ENCODE measurements at places on chromosomes 11 and 22. TPM values are rescaled to one million over a fixed set of nuclear protein-coding genes. Genes with fewer than 3 reads are reported as not detected.
A peak's percentile ranks its signal among the peaks of the same experiment; 100 is the strongest.

GRCh38 chr22:30662040-30662439, 5.6 kb downstream of the DUSP18 start:
- peak; percentile 19 for DNase-seq

DNA sequence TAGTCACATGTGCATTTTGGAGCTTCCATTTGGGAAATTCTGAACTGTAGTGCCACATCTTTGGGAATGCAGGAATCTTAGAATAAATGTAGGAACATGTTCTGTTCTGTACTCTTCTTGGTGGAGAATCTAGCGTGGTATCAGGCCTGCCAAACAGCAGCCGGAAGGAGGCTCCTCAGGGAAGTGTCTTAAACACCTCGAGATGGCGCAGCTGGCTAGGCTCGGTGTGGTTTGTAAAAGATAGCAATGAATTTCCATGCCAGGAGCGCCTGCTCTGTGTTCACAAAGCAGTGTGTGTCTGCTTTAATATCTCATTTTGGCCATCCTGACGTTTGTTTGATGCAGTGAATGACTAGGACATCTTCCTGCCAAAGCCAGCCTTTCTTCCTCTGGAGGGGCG, 145.1 kb downstream of the ATXN10 start:
- no peak for DNase-seq

The FOSL1 gene
- total RNA-seq, result 0.20 TPM

GRCh38 chr11:119699227-119699626, 29.8 kb downstream of the NECTIN1 start:
- no peak for DNase-seq

The OR8D4 gene
- 0.06 TPM for total RNA-seq

The ROBO4 gene
- 14.3 TPM for total RNA-seq

DNA sequence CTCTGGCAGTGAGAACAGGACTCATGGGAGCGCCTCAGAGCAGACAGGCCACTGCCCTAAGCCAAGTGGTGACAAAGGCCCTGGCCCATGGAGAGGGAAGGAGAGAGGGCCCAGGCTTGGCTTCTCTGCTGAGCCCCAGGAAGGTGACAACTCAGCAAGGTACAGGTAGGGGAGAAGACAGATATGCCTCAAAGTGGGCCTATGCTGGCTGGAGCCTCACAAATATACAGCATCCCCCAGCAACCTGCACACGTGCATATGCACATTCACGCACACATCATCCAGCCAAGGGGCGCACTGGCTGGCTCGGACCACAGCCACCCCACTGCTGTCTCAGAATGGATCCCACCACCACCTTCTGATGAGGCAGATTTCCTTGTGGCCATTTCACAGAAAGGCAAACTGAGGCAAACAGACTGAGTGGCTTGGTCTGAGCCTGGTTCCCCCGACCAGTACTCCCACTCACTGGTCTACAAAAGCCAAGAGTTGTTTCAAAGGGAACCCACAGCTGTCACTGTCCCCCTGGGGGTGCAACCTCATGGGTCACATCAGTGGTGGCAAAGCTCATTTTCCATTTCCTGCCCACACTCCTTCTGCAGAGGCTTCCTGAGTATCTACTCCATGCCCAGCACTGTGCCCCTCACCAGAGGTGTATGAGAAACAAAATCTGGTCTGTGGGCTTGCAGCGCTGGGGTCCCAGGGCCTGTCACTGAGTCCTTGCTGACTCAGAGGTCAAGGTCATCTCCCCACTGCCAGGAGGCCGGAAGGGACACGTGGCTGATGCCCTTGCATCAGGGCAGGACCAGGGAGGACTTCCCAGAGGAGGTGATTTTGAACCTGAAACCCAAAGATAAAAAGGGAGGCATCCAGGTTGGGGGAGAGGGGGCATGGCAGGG, 67.3 kb upstream of the PRR5 start:
- no peak for DNase-seq

DNA sequence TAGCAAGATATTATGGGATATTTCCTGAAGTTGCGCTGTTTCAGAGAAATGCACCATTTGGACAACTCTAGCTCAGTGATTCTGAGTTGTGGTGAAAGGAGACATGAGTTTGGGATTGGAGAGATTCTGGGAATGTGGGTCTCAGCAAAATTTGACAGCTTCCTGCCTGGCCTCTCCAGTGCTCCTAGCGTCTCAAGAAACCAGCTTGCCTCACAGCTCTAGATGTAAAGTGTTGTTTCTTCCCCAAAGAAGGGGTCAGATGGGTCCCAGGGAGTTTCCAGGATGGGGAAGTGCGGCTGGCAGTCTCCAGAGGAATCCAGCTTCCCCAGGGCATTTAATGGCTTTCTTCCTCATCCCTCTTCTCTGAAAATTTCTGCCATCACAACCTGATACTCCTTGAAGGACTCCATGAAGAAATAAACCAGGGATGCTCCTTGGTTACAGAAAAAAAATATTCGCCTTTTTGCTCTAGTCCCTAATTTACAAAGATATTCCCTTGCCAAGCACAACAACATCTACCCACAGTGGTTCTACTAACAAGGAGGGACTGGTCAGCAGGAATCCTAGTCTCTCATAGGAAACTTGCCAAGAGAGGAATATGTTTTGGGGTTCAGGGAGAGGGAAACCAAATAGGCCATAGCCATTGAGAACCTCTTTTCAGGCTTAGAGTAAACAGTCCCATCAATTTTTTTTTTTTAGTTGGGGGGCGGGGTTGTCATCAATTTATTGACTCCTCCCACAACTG, 185.4 kb upstream of the E2F8 start:
- DNase-seq, result no peak

The MDK gene
- 423 TPM for total RNA-seq

- DNase-seq, result peak; percentile 20
Observed at GRCh38 chr11:75077316-75077715, 19.4 kb downstream of the OR2AT4 start.

- DNase-seq, result no peak
Observed at GRCh38 chr11:34972366-34972765, 55.9 kb downstream of the PDHX start.

The CCDC89 gene
- 5.5 TPM for total RNA-seq

- no peak for DNase-seq
Observed at GRCh38 chr22:17228725-17229126, 9.5 kb upstream of the ADA2 start.

DNA sequence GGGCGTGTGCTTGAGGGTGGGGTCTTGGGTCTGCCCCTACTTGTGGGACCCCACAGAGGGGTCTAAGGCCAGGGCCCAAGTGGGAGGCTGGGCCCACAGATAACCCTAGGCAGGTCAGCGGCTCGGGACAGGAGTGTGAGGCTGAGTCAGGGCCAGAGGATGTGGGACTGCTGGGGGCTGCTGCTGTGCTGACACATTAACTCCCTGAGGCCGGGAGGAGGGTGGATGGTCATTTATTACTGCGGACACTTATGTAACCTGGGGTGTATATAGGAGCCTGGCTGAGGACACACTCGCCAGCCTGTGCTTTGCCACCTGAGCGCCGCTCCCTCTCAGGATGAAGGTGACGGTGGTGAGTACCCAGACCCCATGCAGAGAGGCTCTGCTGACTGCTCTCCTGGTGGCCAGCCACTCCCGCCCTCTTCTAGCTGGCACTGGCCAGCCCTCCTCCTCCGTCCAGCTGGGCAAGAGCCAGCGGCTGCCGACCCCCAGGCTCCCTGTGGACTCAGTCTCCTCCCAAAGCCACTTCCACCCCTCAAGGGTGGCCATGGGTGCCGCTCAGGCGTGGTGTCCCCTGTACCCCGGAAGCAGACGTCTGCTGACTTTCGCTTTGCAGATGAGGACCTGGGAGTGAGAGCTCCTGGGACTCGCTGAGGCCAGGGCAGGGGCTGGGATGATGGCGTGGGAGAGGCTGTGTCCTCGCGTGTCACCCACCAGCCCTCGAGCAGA, at the start of gene MIOX:
Gene MIOX, plus strand, starts transcription at position 299 of the 729 bp plus-strand sequence. Its CDS starts 39 bp downstream, at position 338.
- no peak for DNase-seq

GRCh38 chr22:26047516-26047915, 121.7 kb upstream of the SEZ6L start:
- DNase-seq, result no peak

- DNase-seq, result no peak
Observed at GRCh38 chr11:89065066-89065465, 716 bp downstream of the GRM5 start.

- no peak for DNase-seq
Observed at GRCh38 chr11:27505781-27506180, 788 bp downstream of the LIN7C start.

Data from spinal cord (tissue), 10 donors.